K562 (cell line): ENCODE measurements at places on chromosomes 1 and 21. TPM values are rescaled to one million over a fixed set of nuclear protein-coding genes. Genes with fewer than 3 reads are reported as not detected.

The GREM2 gene
- 0.07 TPM in 1 of 2 replicates, not detected in the other for total RNA-seq

The LRRN2 gene
- not detected in 2 replicates for total RNA-seq

The MFAP2 gene
- total RNA-seq, result 0.31 TPM in 1 of 2 replicates, not detected in the other

The LAX1 gene
- not detected in 2 replicates for total RNA-seq

The LCE1E gene
- not detected in 2 replicates for total RNA-seq

The MEX3A gene
- 13.7 and 14.5 TPM in 2 replicates for total RNA-seq

The S100A14 gene
- total RNA-seq, result 0.24 and 0.25 TPM in 2 replicates
